ENCODE measurements at places on chromosomes 7 and 10.

DNA sequence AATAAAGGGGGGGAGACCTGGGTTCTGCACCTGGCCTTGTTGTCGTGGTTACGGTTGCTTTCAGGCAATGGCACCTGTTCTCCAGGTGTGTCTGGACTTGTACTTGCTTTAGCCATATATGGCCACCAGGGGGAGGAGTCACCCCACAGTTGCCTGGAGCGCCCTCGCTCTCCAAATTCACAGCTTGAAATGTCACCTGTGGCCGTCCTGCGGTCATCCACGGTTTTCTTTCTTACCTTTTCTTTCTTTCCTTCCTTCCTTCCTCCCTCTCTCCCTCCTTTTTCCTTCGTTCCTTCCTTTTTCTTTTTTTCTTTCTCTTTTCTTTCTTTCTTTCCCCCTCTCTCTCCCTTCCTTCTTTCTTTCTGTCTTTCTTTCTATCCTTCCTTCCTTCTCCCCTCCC, 157.2 kb upstream of the ZNF92 start:
- DNase-seq = peak; percentile 16

DNA sequence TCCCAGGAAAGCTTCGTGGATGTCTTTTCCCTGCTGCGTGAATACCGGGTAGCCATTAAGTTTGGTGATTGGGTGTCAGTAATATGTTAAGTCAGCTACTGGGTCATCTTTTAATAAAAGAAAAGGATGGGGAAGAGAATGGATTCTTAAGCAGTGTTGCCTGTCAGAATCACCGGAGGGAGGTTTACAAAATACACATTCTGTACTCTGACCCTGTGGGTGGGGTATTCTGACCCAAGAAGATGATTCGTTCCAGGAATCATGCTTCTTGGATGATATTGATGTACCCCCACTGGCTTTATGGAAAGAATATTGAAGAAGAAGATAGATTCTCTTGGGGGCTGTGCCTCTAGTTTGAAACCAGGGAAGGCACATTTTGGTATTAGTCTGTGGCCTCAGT, 18.3 kb downstream of the SGPL1 start:
- no peak for DNase-seq

DNA sequence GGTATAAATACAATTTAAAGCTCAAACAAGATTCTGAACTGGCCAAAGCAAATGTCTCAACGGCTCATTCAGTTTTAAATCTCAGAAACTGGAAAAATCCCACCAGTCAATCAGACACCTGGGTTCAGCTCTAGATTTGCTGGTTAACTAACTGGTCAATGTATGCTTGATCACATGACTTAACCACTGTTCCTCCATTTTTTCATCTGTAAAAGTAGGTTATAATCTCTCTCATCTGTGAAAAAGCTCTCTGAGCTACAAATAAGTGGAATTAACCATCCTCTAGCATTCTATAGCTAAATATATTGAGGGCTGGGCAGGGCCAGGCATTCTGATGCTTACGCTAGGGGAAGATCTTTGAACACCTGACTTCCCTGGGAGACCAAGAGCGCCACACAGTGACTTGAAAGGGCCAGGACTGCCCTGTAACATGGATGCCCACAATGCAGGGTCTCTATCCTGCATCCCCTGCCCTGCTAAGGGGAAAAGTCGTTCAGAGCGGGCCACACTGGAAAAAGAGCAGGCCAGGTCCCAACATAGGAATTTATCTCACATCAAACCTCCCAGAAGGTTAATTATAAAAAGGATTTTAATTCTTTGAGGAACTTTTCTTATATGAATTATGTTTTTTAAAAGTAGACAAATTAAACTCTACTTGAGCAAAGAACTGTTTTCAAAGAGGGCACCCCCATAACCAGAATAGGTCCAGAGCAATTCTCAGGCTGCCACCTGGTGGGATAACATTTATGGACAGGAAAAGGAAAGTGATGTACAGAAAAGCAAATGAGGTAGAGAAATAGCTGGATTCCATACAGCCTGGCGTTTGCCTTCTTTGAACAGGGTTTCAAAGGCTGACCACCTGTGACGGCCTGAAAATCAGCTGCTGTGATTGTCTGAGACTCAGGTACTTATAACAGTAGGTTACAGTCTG, 1.8 kb downstream of the RP9 start:
- DNase-seq = peak; percentile 23

DNA sequence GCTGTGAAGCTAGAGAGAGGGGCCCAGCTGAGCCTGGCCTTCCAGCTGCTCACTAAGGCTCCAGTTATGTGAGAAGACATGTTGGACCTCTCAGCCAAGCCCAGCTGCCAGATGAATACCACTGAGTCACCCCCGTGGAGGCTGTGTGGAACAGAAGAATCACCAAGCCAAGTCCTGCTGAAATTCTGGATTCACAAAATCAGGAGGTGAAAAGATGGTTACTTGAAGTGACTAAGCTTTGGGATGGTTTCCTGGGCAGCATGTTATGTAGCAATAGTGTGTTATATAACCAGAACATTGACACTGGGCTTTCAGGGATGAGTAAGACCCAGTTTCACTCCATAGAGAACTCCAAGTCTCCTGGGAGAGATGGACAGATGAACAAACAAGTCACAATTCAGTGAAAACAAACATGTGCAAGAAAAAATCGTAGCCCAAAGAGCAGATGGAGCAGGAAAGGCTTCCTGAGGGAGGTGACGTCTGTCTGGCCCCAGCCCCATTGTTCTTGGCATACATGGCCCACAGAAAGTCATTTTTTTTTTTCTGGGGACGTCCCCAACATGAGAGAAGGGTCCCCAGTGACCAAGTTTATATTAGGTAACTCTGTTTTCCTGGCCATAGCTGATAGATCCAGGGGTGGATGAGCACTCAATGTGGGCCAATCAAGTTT, 64.1 kb upstream of the PDZD8 start:
- no peak for DNase-seq

GRCh38 chr10:84822931-84823630, 494.7 kb downstream of the CCSER2 start:
- no peak for DNase-seq

DNA sequence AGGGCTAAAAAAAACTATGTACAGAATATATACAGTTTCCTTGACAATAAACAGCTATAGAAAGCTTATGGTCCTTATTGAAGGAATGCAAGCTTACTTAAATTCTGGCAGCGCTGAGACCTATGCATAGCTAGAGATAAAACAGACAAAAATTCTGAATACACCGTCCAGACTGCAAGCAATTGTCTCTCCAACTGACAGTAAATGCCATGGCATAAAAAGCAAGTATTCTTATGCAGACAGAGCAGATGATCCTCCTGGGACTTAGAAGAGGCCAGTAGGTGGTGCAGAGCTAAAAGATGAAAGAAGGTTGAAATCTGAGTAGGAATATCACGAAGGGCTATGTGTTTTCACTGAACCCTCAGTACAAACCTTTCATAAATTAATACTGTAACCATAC, 157.0 kb upstream of the CACNA2D1 start:
- no peak for DNase-seq

DNA sequence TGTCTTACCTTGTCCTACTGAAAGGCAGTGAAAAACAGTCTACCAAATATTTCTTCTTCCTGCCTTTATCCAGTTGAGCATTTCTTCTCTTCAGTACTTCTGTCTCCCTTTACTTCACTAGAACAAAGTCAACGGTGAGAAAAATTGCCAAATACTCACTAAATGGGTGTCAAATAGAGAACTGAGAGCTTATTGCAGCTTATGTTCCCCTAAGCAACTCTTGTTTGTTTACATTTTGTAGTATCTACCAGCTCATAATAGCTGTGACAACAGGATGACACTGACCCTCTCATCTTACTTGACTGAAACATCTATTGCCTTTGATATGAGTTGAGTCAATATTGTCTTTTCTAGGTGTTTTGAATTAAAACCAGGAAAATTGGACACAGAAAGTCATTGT, 327.9 kb upstream of the SORCS1 start:
- no peak for DNase-seq

DNA sequence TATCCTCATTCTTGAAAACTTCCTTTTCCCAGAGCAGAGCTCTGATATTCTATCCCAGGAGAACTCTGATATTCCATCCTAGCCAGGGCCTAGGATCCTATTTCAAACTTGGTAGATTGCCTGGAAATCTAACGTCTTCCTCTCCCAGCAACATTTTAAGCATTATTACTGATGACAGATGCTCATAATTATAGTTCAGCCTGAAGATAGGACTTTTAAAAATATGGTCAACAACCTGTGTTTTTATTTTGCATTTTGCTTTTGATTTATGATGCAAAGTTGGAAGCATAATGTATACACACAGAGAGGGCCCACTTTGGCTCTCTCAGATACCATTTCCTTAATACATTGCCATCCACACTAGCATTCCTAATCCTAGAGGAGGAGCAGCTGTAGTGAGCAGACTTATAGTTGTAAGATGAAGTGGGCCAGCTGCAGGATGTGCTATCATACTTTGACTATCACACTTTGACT, 457.4 kb upstream of the TPK1 start:
- no peak for DNase-seq

- no peak for DNase-seq
Observed at GRCh38 chr7:124515106-124515830, 250.3 kb downstream of the GPR37 start.

DNA sequence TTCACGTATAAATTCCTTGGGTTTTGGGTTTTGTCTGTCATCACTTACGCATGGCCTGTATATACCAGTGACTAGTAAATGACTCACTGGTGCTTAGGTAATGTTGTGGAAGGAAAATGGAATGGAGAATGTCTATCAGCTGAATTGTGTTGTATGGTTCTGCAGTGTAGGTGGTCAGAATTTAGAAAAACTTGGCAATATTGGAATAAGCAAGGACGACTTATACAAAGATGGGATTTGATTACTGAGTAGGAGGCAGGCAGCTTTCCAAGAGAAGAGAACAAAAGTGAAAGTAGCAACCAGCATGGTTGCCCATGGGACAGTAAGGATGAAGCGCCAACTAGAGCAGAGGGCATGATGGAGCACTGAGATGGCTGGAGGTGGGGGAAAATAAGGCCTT, 168.6 kb upstream of the CSTF2T start:
- no peak for DNase-seq

DNA sequence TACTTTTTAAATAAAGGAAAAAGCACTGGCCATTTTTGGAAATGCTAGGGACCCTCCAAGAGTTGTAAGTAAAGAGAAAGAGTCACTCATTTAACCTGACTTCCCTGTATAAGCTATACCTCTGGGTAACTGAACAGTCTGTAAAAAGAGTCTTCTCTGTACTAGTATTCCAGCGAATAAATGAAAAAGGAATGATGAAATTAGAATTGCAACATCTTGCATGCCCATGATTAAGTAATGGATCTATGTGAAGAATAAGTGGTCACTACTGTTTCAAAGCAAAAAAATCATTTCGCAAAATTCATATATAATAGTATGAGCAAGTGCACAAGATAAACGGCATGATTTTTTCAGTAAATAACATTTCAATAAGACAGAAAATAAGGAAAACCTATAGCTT, 116.8 kb downstream of the ZFAND4 start:
- DNase-seq = no peak

GRCh38 chr7:129664029-129665012, 52.8 kb downstream of the NRF1 start:
- DNase-seq = peak; percentile 47

GRCh38 chr10:6142644-6143043, 53.8 kb downstream of the RBM17 start:
- DNase-seq = no peak

GRCh38 chr10:5441106-5441505, 28.7 kb downstream of the NET1 start:
- DNase-seq = no peak

DNA sequence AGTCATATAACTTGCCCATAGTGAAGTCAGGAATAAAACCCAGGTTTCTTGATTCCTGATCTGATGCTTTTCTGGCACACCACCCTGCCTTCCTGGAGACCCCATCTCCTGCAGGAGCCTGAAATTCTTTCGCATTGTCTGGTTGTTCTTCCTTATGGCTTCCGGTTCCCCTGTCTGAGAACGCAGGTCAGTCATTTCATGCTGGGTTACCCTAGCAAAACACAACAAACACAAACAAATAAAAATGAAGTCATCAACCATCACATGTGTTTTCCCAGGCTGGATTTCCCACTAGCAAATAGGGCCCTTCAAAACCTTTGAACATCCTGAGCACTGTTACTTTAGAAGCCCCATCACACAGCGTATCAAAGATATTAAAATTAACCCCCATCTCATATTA, 569.6 kb downstream of the LRMDA start:
- DNase-seq = no peak

DNA sequence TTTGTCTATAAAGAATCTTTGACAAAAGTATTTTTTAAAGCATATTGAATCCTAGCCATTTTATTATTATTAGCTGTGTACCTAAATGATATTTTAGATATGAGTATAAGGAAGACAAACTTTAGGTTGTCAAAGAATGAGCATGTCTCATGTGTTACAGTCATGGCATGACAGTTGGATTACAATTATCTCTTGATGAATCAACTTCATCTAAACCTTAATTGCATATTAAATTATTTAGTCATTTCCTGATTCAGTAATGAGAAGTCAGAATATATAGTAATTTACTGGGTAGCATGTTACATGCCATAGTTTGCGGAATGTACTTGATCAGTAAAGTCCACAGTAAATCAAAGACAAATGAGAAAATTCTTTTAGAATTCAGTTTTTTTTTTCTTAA, 59.2 kb downstream of the MAPK8 start:
- DNase-seq = no peak

- DNase-seq = peak; percentile 36
Observed at GRCh38 chr10:21989453-21990154, 13.9 kb downstream of the DNAJC1 start.

- peak; percentile 61 for DNase-seq
Observed at GRCh38 chr10:73871295-73872189, 2.8 kb downstream of the CAMK2G start.

DNA sequence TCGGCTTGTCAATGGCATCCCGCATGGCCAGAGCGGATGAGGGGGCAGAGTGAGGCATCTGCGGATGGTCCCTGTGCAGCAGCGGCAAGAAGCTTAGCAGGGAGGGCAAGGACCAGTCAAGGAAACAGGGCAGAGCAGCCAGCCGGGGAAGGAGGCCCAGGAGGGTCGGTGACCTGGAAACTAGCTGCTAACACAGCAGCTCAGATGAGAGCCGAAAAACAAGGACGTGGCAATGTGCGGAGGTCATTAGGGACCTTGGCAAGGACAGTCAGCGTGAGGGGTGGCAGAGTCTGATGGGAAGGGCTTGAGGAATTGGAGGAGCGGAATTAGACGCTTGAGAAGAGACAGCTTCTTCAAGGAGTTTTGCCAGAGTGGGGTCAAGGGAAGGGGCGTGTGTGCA, 20.1 kb upstream of the SH2B2 start:
- DNase-seq = no peak

- no peak for DNase-seq
Observed at GRCh38 chr7:31407178-31407676, 66.7 kb upstream of the NEUROD6 start.

DNA sequence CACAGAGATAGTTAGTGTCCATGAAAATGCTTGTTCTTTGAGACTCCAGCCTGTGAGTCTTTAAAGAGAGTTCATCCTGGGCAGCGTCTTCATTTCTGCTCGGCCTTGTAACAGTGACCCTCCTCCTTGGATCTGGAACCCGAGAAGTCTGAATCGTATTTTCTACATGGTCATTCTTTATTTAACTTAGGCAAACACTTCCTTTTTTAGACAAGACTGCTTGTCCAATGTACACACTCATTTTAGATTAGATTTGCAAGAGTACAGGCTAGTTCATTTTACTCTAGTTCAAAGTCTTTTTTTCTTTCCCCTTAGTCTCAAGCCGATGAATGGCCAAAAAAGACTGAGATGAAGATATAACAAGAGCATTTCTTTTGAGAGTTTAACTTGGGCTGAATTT, 133.5 kb downstream of the CHN2 start:
- no peak for DNase-seq

Measured in HuH-7.5 (cell line).